ENCODE measurements at places on chromosomes 12 and 14.

DNA sequence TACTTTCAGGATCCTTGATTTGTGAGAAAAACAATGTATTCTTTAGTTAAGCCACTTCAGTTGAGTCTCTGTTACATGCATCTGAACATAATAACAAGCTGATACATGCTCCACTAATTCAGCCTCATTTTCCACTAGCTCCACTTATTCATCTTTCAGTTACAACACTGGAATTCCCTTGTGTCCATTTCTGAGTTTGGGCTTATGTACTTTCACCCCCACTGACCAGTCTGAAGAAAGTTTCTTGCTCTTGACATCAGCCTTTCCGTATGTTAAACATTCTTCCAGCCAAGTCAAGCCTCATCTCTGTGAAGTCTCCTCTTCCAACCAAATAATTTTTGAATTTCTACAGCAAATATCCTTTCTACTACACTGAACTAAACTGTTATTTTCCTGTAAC lies 592.5 kb upstream of the NOVA1 start:
- no peak for DNase-seq

DNA sequence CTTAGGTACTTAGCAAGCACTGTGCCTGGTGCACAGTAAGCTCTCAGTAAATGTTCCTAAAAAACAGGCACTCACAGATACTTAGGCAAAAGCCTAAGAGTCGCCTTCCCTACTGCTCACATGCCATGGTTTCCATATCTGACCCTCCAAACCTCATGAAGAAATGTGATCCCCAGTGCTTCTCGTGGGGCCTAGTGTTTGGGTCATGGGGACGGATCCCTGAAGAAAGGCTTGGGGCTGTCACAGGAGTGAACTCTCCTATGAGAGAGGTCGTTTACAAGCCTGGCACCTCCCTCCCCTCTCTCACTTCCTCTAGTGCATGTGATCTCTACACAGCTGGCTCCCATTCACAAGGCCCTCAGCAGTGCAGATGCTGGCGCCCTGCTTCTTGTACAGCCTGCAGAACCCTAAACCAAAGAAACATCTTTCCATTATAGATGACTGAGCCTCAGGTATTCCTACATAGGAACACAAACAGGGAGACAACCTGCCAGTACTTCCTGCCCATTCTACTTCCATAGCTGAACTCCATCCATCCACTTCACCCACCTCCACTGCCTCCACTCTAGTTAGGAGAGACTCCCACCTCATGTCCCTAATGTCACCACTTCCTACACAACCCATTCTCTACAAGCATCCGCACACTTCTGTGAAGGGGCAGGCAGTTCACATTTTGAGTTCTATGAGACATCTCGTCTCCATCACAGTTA lies 2.9 kb downstream of the SLC15A4 start:
- DNase-seq: no peak

GRCh38 chr12:122162976-122163375 lies 11.0 kb downstream of the IL31 start:
- DNase-seq: no peak

GRCh38 chr12:131635491-131636122 lies 75.3 kb upstream of the SFSWAP start:
- DNase-seq: no peak

Data from HT-29 (cell line).